ENCODE measurements at places on chromosomes 7 and 10.

- H3K27me3 ChIP-seq, result peaks cover 5% of the 10 kb centered on the region
- no peaks in the 10 kb centered on the region for H3K4me1 ChIP-seq
- no peak overlapping the region for H3K4me3 ChIP-seq
- no peaks in the 10 kb centered on the region for H3K36me3 ChIP-seq
- no peak overlapping the region for H3K27ac ChIP-seq
- peak; percentile 74 for DNase-seq
Measured at GRCh38 chr10:118459642-118460193, 117.6 kb upstream of the FAM204A start.

GRCh38 chr10:30813872-30814481 is 184.4 kb upstream of the LYZL2 start:
- no peak for DNase-seq
- H3K27ac ChIP-seq, result no peak overlapping the region

- no peak overlapping the region for H3K27ac ChIP-seq
- no peaks in the 10 kb centered on the region for H3K36me3 ChIP-seq
- H3K4me1 ChIP-seq, result no peaks in the 10 kb centered on the region
- H3K4me3 ChIP-seq, result no peak overlapping the region
- no peak for DNase-seq
- no peaks in the 10 kb centered on the region for H3K27me3 ChIP-seq
Measured at GRCh38 chr7:77315182-77315591, 101.0 kb downstream of the GSAP start.

- no peak overlapping the region for H3K4me3 ChIP-seq
Measured at GRCh38 chr7:127813991-127814541, 162.1 kb downstream of the SND1 start.

DNA sequence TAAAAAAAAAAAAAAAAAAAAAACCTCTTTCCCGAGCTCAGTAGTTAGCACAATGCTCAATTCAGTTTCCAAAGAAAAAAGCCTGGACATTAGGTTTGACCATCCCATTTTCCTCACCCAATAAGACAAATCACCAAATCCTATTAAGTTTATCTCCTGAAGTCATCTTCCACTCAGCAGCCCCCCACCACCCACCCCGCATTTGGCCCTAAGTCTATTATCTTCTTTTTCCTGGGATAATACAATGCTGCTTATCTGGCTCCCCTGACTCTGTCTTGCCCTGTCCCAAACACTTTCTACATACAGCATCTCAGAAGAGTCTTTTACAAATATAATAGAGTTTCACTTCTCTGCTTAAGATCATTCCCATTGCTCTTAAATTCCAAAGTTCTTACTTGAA is 17.8 kb upstream of the LMOD2 start:
- no peaks in the 10 kb centered on the region for H3K27me3 ChIP-seq
- H3K4me3 ChIP-seq, result no peak overlapping the region
- no peak for DNase-seq
- no peaks in the 10 kb centered on the region for H3K36me3 ChIP-seq

- no peak for DNase-seq
- H3K4me3 ChIP-seq, result no peak overlapping the region
- H3K4me1 ChIP-seq, result no peaks in the 10 kb centered on the region
- H3K27ac ChIP-seq, result no peak overlapping the region
Measured at GRCh38 chr10:84075226-84076046, 63.9 kb upstream of the GHITM start.

DNA sequence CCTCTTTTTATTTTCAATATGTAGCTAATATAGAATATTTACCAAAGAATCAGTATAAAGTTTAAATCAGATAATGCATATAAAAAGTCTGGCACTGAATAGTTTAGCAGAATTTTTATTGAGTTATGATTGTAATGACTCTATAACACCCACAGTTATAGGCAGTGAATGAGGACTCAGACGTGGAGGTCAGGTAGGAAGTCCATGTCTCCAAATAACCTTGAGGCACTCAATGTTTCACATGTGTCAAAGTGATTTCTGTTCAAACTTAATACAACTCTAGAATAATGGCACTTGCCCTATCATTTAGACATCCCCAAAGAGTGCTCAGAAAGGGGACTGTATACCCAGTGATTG is 332.1 kb downstream of the BMPER start:
- H3K4me1 ChIP-seq, result no peaks in the 10 kb centered on the region
- DNase-seq, result no peak
- no peaks in the 10 kb centered on the region for H3K36me3 ChIP-seq
- no peak overlapping the region for H3K27ac ChIP-seq
- H3K27me3 ChIP-seq, result no peaks in the 10 kb centered on the region

GRCh38 chr10:75115137-75115536 is 3.7 kb downstream of the SAMD8 start:
- H3K36me3 ChIP-seq, result no peaks in the 10 kb centered on the region
- H3K27me3 ChIP-seq, result no peaks in the 10 kb centered on the region
- DNase-seq, result no peak
- no peaks in the 10 kb centered on the region for H3K4me1 ChIP-seq
- H3K27ac ChIP-seq, result no peak overlapping the region

- no peaks in the 10 kb centered on the region for H3K27me3 ChIP-seq
- no peaks in the 10 kb centered on the region for H3K4me1 ChIP-seq
- DNase-seq, result no peak
- H3K27ac ChIP-seq, result no peak overlapping the region
- H3K36me3 ChIP-seq, result no peaks in the 10 kb centered on the region
- H3K4me3 ChIP-seq, result no peak overlapping the region
Measured at GRCh38 chr7:53209129-53209528, 173.7 kb downstream of the POM121L12 start.

GRCh38 chr7:152489044-152489443 is 53.2 kb upstream of the KMT2C start:
- DNase-seq, result no peak
- H3K4me3 ChIP-seq, result no peak overlapping the region
- H3K4me1 ChIP-seq, result no peaks in the 10 kb centered on the region
- no peaks in the 10 kb centered on the region for H3K36me3 ChIP-seq
- H3K27ac ChIP-seq, result no peak overlapping the region

DNA sequence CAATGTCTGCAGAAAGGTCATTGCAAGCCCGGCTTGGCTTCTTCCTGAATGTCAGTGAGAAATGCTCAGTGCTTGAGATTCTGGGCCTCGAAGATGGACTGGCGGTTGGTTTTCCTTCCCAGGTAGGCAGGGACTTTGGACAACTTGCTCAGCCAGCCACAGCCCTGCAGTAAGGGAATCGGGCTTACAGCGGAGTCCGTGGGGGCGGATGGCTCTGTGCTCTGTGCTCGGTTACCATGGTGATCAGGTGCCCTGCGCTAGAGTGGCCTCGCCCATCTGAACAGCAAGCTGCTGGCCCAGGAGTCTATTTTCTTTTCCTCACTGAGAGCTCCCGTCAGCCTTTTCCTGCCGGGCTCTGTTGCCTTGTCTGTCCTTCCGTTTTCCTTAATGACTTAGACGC is 77.8 kb upstream of the SH2B2 start:
- no peaks in the 10 kb centered on the region for H3K4me1 ChIP-seq
- DNase-seq, result peak; percentile 9
- no peak overlapping the region for H3K27ac ChIP-seq
- H3K4me3 ChIP-seq, result no peak overlapping the region

DNA sequence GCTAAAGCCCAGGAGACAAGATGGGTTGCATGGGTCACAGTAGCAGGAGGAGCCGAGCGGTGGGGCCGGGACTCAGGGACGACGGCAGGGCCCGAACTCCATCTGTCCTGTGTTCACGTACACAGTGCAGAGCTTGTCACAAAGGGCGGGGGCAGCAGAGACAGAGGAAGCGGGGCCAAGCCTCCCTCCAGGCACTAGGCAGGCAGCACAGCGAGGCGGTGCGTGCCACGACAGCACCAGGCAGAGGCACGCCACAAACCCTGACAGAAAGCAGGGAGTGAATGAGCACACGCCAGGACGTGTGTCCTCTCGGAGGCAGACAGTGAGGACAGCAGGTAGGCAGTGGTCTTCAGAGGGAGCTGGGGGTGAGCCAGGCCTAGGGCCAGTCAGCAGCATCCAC is 177.8 kb downstream of the MAD1L1 start:
- peak overlapping the region; percentile 22 for H3K4me3 ChIP-seq
- H3K27me3 ChIP-seq, result no peaks in the 10 kb centered on the region
- H3K36me3 ChIP-seq, result peaks cover 4% of the 10 kb centered on the region
- H3K27ac ChIP-seq, result no peak overlapping the region
- peaks cover 4% of the 10 kb centered on the region for H3K4me1 ChIP-seq
- DNase-seq, result no peak

DNA sequence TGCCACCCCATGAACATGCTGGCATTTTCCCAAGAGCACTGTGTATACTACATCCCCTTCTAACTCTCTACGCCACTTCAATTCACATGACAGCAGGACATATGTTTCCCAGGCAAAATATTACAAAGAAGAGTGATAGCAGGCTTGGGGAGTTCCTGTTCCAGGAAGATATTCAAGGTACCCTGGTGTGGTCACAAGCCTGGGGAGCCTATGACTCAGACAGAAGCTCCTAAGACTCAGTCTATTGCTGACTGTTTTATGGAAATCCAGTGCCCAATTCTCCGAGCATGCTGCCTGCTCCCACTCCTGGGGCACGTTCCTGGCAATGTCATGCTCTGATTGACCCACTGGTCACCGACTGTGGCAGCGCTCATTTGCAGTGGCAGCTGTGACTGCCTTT is 23.5 kb upstream of the ABLIM1 start:
- H3K27ac ChIP-seq, result no peak overlapping the region
- H3K4me1 ChIP-seq, result peaks cover 33% of the 10 kb centered on the region
- no peaks in the 10 kb centered on the region for H3K27me3 ChIP-seq
- no peak overlapping the region for H3K4me3 ChIP-seq
- no peak for DNase-seq
- H3K36me3 ChIP-seq, result no peaks in the 10 kb centered on the region

- DNase-seq, result peak; percentile 91
- H3K27me3 ChIP-seq, result no peaks in the 10 kb centered on the region
- H3K4me1 ChIP-seq, result no peaks in the 10 kb centered on the region
- H3K36me3 ChIP-seq, result peaks cover 32% of the 10 kb centered on the region
Measured at GRCh38 chr7:44986218-44987053, 7.6 kb upstream of the MYO1G start.

DNA sequence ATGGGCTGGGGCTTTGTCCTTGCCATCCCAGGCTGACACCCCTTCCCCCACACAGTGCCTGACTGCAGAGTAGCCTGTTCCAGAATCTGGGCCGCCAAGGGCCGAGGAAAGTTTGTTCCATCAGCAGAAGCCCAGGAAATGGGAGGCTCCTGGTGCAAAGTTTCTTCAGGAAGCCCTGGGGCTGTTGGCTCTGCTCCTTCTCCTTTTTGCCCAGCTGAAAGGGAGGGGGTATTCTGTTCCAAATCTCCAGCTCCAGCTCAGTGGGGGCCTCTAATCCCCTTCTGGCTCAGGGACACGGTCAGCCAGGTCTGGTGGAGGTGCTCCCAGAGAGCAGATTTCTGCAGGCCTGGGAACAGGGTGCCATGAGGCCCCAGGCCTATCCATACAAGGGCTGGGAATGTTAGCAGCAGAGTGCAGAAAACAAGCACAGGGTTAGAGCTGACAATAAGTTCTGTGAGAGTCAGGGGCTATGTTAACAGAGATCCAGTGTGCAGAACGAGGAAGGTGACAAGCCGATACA is 399.5 kb downstream of the RPS24 start:
- H3K27ac ChIP-seq, result no peak overlapping the region
- DNase-seq, result no peak
- H3K4me1 ChIP-seq, result peaks cover 44% of the 10 kb centered on the region

- no peak overlapping the region for H3K4me3 ChIP-seq
- H3K36me3 ChIP-seq, result no peaks in the 10 kb centered on the region
- no peaks in the 10 kb centered on the region for H3K4me1 ChIP-seq
- no peaks in the 10 kb centered on the region for H3K27me3 ChIP-seq
- DNase-seq, result no peak
- no peak overlapping the region for H3K27ac ChIP-seq
Measured at GRCh38 chr7:130970196-130970595, 236.2 kb upstream of the KLF14 start.

DNA sequence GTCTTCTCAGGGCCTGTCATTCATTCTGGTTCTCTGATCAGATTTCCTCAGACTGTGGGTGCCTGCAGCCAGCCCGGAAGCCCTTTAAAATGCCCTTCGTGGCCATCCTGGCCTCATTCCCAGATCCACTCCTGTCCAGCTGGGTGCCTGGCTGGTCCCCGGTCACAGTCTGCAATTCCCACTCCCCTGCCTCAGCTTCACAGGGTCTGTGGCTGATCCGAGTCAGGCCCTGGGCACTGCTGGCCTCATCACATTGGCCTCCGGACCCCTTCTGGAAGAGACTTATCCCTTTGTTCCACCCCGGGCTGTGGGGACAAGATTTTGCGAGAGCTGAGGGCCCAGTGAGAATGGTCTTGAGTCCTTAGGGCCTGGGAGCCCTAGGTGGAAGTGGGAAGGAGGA is 12.1 kb downstream of the DOCK1 start:
- peaks cover 29% of the 10 kb centered on the region for H3K36me3 ChIP-seq
- H3K27me3 ChIP-seq, result no peaks in the 10 kb centered on the region
- no peak overlapping the region for H3K4me3 ChIP-seq

DNA sequence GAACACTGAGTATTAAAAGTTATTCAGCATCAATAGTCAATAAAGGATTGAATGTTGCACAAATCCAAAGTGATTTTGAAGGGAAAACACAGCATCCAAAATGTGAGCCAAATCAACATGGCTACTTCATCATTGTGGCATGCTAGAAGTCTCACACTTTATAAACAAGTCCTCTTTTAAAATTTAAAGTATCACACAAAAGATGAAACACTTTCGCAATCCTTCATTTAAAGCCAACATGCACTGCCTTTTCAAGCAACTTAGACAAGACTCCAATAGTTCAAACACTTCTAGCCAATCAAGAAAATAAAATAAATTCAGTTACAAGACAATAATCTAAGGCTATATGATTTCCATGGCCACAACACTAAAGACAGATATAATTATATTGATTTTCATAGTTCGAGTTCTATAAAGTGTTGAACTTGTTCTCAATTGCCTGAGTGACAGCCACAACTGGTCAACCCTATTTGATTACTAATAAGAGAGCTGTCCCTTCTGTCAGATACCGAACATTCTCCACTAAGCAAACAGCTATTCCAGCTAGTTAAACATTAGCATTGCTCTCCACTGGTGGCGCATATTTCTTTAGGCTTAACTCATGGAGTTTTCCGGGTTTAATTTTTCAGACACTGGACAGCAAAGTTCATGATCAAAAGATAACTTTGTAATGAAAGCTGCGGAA is 8.3 kb downstream of the EBF3 start:
- H3K4me3 ChIP-seq, result no peak overlapping the region
- peak; percentile 11 for DNase-seq
- H3K27ac ChIP-seq, result no peak overlapping the region

- no peaks in the 10 kb centered on the region for H3K4me1 ChIP-seq
- H3K27ac ChIP-seq, result no peak overlapping the region
- no peak overlapping the region for H3K4me3 ChIP-seq
- peaks cover 2% of the 10 kb centered on the region for H3K36me3 ChIP-seq
- DNase-seq, result no peak
Measured at GRCh38 chr7:66429498-66430163, 199.1 kb upstream of the KCTD7 start.

GRCh38 chr10:42367532-42368230 is 270.7 kb downstream of the ZNF33B start:
- H3K36me3 ChIP-seq, result no peaks in the 10 kb centered on the region
- H3K27me3 ChIP-seq, result no peaks in the 10 kb centered on the region
- H3K27ac ChIP-seq, result no peak overlapping the region
- no peaks in the 10 kb centered on the region for H3K4me1 ChIP-seq
